Activated T-helper 17 cell treated with anti-CD3 and anti-CD28 coated beads, Interleukin-2, amount 50 U/mL, for 72 hours (primary cell): ENCODE measurements at places on chromosomes 2 and 18.

DNA sequence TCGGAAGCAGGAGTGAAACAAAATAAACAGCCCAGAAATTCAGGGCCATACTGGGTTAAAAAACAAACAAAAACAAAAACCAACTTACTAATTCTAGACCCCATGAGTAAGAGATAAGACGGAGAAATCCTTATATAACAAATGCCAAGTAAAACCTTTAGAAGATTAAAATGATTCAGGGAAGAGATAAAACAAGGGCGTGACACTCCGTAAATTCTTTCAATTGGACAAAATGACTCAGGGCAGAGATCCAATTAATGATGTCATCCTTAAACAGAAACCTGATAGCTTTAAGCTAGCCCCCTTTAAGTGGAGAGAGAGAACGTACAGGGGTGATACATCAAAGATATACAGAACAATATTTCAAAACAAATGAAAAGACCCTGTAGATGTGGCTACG is 317.4 kb downstream of the NBAS start:
- H3K4me3 ChIP-seq, result no peak overlapping the region
- H3K4me1 ChIP-seq, result peaks cover 14% of the 10 kb centered on the region
- no peak overlapping the region for H3K27ac ChIP-seq

DNA sequence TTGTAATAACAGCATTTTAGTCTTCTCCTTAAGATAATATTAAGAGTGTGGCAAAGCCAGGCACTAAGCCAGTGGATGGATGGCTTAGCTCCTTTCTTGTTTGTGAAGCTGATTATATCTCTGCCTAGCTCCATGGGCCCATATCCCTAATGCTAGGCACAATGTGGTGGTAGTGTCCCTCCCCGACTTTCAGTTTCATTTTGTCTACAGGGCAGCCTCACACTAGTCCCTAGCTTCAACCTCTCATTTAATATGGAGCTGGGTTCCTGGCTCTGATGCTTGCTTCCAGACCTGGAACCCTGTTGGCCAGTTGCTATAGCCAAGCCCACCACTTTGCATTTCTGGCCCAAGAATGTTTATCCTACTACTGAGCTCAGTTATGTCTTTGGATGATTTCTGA is 437.0 kb upstream of the MEIS1 start:
- no peaks in the 10 kb centered on the region for H3K4me1 ChIP-seq
- no peaks in the 10 kb centered on the region for H3K36me3 ChIP-seq
- no peaks in the 10 kb centered on the region for H3K27me3 ChIP-seq
- no peak overlapping the region for H3K27ac ChIP-seq
- no peak for ATAC-seq
- no peak overlapping the region for H3K4me3 ChIP-seq

- H3K36me3 ChIP-seq, result peaks cover 50% of the 10 kb centered on the region
- peaks cover 41% of the 10 kb centered on the region for H3K4me1 ChIP-seq
- peak overlapping the region; percentile 92 for H3K27ac ChIP-seq
- peak; percentile 64 for ATAC-seq
Measured at GRCh38 chr2:174634130-174635014, 36.8 kb upstream of the WIPF1 start.

DNA sequence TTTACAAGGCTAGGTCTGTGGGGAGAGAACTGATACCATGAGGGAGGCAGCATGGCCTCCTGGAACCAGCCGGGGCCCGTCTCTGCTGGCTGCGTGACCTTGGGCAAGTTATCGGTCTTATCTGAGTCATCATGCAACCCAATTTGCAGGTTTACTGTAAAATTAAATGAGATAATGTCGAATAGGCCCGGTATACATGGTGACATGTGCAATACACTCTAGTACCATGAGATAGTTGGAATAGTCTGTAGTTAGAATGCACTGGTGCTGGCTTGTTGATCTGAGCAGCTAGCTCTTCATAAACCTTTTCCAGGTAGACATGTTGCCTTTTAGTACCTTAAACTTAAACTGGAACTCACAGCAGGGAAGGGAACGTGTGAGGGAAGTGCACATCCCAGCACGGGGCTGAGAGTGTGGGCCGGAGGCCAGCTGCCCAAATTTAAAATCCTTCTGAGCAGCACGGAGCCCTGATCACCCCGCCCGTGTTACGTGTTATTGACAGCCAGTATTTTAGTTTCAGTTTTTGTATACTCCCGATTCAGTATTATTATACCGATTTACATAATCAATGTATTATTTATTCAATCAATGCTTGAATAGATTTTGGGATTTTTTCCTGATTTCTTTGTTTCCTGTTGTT is 72.4 kb upstream of the HS6ST1 start:
- no peaks in the 10 kb centered on the region for H3K4me1 ChIP-seq
- no peak for ATAC-seq
- H3K4me3 ChIP-seq, result no peak overlapping the region
- no peaks in the 10 kb centered on the region for H3K27me3 ChIP-seq
- no peak overlapping the region for H3K27ac ChIP-seq

DNA sequence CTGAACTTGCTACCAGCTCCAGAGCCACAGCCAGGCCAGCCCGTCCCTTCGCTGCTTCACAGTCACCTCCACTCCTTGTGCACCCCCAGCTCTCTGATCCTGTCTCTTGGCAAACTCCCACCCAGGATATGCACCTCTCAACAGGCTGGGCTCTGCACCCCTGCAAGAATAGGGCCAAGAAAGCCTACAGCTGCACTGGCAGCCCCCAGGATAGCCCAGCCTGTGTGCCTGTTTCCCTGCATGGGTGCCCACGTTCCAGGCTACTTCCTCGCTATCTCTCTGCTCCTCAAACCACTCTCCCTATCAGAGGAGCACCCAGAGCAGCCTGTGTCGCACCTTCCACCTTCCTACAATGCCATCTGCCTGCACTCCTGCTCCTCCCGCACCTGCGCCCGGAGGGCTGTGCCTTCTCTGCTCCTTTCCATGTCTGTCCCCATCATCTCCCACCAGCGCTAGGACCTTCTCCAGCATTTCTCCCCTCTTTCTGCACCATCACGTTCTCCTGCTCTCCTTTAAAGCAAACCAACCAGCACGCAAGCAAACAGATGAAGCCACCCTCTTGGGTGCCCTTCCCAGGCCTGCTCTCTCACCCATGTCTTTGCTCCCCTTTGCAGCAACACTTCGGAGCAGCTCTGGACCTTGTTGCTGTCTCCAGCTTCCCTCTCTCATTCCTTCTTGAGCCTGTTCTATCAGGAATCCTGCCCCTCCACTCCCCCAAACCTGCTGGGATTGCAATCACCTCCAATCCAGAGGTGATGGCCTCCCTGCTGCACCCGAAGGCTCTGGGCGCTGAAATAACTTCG is 313.2 kb upstream of the HS6ST1 start:
- H3K27me3 ChIP-seq, result peaks cover 7% of the 10 kb centered on the region
- no peaks in the 10 kb centered on the region for H3K4me1 ChIP-seq
- ATAC-seq, result no peak
- no peak overlapping the region for H3K27ac ChIP-seq

DNA sequence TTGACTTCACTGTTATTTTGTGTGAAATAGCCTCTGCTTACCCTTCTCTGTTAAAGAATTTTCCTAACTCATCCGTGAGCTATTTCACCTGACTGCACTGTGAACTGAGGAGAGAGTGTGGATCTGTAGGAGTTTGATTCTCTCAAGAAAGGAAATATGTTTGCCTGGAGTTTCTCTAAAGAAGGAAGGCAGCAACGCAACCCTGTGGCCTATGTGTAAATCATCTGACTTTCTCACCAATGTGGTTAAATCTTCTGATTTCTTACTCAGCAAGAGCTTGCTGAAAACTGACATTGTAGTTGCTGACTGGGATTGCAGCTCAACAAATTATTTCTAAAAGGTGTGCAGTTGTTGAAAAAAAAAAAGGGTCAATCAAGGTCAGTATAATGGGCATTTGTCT is 153.9 kb upstream of the PELI1 start:
- H3K4me1 ChIP-seq, result peaks cover 23% of the 10 kb centered on the region
- H3K27me3 ChIP-seq, result peaks cover 3% of the 10 kb centered on the region
- no peak overlapping the region for H3K27ac ChIP-seq
- no peak overlapping the region for H3K4me3 ChIP-seq
